ENCODE measurements at places on chromosomes 6 and 20.

DNA sequence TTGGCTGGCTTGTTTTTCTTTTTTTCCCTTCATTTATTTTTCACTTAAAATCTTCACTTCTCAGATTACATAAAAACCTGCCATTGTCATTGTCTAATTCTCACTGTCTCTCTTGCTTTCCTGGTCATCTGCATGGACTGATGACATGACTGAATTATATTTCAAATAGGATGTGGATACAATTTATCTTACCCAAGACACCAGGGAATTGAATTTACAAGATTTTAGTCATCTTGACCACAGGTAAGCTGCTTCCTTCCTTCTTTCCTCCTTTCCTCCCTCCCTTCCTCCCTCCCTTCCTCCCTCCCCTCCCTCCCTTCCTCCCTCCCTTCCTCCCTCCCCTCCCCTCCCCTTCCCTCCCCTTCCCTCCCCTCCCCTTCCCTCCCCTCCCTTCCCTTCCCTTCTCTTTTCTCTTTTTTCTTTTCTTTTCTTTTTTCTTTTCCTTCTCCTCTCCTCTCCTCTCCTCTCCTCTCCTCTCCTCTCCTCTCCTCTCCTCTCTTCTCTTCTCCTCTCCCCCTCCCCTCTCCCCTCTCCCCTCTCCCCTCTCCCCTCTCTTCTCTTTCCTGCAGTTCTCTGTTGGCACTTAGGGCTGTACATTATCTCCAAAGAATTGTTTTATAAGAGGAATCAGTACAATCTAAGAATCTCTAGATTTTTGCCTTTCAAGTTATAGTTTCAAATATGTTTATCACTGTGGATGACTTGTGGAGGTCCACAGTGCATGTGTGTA lies 171.5 kb downstream of the CARMIL1 start:
- no peak for DNase-seq

- DNase-seq, result no peak
Observed at GRCh38 chr20:12053353-12053752, 135.7 kb downstream of the BTBD3 start.

DNA sequence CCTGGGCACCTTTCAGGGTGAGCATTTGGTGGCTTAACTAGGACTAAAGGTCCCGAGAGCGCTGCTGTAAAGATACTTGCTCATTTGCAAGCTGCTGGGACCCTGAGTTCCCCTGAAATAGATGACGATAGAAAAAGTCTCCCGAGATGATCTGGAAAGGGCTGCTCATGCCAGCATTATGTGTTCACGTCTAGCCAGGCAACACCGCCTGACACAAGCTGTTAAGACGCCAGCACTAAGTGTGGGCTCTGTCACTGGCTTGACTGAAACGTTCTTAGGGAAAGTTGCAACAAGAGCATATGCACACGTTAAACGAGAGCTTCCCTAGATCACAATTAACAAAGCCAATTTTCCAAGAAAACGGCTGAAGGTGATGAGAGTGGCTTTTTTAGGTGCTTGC lies 113.7 kb downstream of the SLC23A2 start:
- no peak for DNase-seq

DNA sequence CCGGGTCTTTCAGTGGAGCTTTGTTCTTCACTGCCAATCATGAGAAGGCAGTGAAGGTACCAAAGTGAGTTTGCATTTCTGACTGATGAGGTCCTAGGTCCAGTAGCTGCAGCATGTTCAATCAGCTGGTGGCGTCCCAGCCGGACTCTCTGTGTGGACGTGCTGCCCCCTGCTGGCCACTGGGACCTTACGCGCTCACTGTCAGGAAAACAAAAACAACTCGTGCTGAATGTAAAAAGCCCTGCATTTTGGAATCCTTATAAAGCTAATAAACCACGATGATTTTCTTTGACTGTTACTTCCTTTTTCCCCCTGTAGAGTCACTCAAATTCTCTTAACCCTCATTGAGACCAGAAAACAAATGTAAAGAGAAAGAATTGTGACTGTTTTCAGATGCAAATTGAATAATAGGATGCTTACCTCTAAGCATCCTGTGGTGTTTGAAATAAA lies 4.9 kb upstream of the CD24 start:
- DNase-seq, result peak; percentile 69

GRCh38 chr6:20437639-20438038 lies 36.0 kb downstream of the E2F3 start:
- DNase-seq, result no peak

DNA sequence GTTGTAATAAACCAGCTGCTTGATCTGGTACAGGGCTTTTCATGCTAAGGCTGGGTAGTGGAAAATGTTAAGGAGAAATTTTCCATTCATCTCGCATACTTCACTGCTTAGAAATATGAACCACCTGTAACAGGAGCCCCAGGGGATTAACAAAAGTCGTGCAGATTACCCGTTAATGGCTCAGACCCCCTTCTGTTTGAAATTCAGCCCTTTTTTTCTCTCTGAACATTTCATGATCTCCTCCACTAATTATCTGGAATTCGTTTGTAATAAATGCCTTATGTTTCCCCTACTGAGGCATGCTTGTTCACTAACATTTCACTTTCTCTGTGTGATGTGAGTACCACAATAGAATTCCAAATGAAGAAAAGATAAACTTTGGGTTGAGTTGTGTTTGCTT lies 336.4 kb upstream of the HSF2 start:
- DNase-seq, result no peak

DNA sequence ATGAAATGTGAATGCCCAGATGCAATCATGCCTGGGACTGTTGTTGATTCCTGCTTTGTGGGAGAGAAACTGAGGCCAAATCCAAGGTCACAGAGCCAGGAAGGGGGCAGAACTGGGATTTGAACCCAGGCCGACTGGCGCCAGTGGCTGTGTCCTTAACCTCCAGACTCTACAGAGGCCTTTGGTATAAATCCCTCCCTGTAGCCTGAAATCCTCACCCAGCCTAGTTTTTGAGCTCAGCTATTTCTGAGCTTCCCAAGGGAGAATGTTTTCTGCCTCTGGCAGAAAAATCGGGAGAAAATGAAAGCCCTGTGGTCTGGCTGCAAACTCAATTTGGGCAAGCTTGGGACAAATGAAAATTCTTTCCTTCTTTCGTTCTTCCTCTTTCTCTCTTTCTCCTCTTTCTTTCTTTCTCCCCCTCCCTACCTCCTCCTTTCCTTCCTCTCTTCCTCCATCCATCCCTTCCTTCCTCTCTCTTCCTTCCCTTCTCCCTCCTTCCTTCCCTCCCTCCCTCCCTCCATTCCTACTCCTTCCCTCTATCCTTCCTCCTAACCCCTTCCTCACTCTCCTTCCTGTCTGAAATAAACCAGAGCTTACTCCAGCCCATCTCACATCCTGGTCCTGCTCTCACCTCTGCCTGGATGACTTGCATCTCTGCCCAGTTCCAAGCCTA lies 34.9 kb downstream of the SNAI1 start:
- no peak for DNase-seq

DNA sequence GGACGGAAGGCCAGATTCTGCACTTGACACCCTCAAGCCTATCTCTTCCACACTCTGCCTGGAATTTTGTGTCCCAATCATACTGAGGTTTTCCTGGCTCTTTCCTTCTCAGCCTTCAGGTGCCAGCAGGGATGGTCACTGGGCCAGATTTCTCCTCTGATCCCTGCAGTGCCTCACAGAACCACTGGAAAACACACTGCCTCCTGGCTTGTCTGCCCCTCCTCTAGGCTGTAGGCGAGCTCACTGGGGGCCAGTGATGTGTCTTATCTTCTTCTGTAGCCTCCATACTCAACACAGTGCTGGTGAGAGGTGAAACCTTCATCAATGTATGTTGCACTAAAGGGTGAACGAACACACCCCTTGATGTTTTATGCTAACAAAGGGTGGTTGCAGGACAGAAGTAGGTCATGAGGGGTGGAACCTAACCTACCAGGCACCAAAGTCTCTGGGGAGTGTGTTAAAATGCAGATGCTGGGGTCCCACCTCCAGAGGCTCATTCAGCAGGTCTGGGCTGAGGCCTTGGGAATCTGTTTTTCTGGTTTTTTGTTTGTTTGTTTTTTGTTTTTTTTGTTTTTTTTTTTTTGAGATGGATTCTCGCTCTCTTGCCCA lies 80.3 kb downstream of the CDH26 start:
- no peak for DNase-seq

DNA sequence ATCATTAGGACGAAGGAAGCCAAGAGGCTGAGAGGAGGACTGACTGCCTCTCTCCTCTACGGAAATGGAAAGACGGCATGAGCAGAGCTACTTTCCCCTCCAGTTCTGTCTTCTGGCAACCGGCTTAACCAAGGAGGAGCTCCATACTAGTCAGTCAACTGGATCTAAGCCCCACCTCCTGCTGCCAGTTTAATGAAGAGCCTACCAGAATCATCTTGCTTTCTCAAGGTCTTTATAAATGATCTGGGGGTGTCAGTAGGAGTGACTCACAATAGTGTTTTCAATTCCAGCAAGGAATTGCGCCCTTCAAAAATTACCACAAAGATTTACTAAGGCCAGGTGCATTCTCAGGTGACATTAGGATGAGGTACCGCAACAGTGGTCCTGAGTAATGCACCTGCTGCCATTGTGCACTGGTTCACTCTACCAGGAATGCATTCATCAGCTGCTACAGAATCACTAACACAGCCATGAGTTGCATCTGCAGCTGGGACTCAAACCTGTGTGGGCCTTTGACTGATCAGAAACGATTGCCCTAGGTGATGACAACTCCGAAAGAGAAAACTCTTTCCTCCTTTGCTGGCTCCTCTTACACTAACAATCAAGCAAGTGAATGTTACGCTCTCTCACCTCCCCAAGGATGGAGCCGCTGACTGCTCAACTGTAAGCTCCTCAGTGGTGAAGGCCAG lies 2.8 kb downstream of the UQCC2 start:
- DNase-seq, result no peak

- DNase-seq, result no peak
Observed at GRCh38 chr20:63186528-63187316, 29.2 kb downstream of the YTHDF1 start.

DNA sequence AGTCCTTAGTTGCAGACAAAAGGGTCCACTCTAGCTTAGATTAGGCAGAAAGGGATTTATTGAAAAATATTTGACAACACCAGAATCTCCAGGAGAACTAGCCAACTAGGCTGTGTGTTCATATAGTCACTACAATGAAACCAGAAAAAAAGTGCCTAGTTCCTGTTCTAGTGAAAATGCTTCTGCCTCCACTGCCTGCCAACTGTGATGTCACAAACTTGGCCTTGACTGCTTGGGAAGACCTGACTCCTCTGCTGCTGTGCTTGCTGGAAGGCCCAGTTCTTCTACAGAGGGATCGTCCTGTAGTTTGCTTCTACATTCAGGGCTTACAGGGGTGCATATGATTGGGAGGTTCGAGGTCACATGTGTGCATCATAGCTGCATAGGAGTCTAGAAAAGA lies 40.3 kb upstream of the XRN2 start:
- DNase-seq, result no peak

GRCh38 chr6:140957386-140957785 lies 1175.3 kb upstream of the GJE1 start:
- no peak for DNase-seq

DNA sequence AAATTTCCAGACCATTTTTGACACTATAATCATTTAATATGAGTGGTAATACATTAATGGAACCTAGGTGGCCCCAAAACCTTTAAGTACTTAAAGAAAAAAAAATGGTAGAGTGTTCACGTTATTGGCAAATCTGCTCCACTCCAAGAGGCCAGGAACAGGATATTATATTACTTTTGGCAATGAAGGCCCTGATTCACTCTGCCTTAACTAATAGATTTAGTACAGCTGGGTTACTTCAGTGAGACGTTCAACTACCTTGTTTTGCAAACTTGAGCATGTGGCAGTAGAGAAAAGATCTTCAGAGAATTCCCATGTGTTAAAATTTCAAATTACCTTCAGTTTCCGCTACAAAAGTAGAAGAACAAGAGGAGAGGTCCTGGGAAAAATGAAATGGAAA lies 12.8 kb downstream of the ADNP start:
- DNase-seq, result no peak

GRCh38 chr20:34558320-34559218 lies at the start of gene MAP1LC3A:
Gene MAP1LC3A, plus strand, starts transcription at chr20:34558718. Its CDS starts 151 bp downstream, at chr20:34558869.
- DNase-seq, result peak; percentile 64
